GM23248 (cell line): ENCODE measurements at places on chromosomes 7 and 10. TPM values are rescaled to one million over a fixed set of nuclear protein-coding genes. Genes with fewer than 3 reads are reported as not detected.

LEP gene
- 0.22 TPM in 1 of 2 replicates, not detected in the other for total RNA-seq

CCDC3 gene
- not detected in 2 replicates for total RNA-seq

JAKMIP3 gene
- total RNA-seq, result not detected in 2 replicates

OPN4 gene
- not detected in 2 replicates for total RNA-seq

CD36 gene
- 1.3 TPM in 1 of 2 replicates, not detected in the other for total RNA-seq

OGDHL gene
- 0.51 TPM in 1 of 2 replicates, not detected in the other for total RNA-seq

UPK3BL2 gene
- 1.6 TPM in 1 of 2 replicates, not detected in the other for total RNA-seq

MTPN gene
- 145 and 159 TPM in 2 replicates for total RNA-seq

DNA sequence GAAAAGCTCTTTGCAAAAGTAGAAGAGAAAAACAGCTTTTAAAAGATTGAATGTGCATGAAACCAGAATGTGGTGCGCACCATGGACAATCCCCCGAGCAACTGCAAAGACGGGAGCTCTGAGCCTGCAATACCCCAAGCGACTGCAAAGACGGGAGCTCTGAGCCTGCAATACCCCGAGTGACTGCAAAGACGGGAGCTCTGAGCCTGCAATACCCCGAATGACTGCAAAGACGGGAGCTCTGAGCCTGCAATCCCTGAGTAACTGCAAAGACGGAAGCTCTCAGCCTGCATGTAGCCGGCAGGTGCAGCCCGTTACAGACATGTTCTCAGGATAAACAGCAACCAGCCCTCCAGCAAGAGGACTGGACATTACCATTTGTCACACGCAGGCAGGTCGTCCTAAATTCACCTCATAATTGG is 6.2 kb downstream of the ZNF775 start:
- no peaks in the 10 kb centered on the region for H3K27me3 ChIP-seq
- H3K4me1 ChIP-seq, result no peaks in the 10 kb centered on the region
- no peak overlapping the region for H3K4me3 ChIP-seq
- no peak for DNase-seq
- no peak overlapping the region for H3K27ac ChIP-seq

- peaks cover 15% of the 10 kb centered on the region for H3K4me1 ChIP-seq
- H3K27me3 ChIP-seq, result no peaks in the 10 kb centered on the region
- DNase-seq, result peak; percentile 89
- H3K27ac ChIP-seq, result peak overlapping the region; percentile 83
- H3K36me3 ChIP-seq, result no peaks in the 10 kb centered on the region
Observed at GRCh38 chr10:106424054-106424453, 740.5 kb downstream of the SORCS1 start.

DNA sequence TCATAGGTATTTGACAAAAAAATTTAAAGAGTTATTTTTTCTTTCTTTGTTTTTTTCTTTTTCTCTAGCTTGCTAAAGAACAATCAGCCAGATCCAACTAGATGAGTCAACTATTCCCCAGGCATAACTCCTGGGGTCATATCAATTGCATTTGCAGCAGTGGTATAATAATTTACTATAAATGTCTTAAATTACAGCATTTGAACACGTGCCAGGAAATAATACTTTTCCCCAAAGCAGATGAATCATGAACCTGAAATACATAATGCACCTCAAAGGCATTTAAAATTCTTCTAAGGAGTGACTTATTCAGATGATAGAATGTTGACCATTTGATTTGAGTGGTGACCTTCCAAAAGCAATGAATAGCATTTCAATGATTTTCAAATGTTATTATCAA is 190.1 kb downstream of the LRRTM3 start:
- no peak overlapping the region for H3K27ac ChIP-seq
- no peaks in the 10 kb centered on the region for H3K36me3 ChIP-seq
- no peak for DNase-seq
- no peaks in the 10 kb centered on the region for H3K4me1 ChIP-seq
- no peak overlapping the region for H3K4me3 ChIP-seq

GRCh38 chr10:86206240-86206579 is 160.4 kb downstream of the GRID1 start:
- no peaks in the 10 kb centered on the region for H3K36me3 ChIP-seq
- DNase-seq, result no peak
- no peaks in the 10 kb centered on the region for H3K27me3 ChIP-seq
- H3K4me1 ChIP-seq, result no peaks in the 10 kb centered on the region
- H3K4me3 ChIP-seq, result no peak overlapping the region
- no peak overlapping the region for H3K27ac ChIP-seq

GRCh38 chr10:7886056-7886455 is 67.8 kb downstream of the TAF3 start:
- no peaks in the 10 kb centered on the region for H3K27me3 ChIP-seq
- no peak overlapping the region for H3K27ac ChIP-seq
- no peaks in the 10 kb centered on the region for H3K36me3 ChIP-seq
- H3K4me3 ChIP-seq, result no peak overlapping the region
- no peak for DNase-seq
- 0 out of 2 replicates have a peak, but pooled peaks cover 4% of the 10 kb centered on the region for H3K4me1 ChIP-seq

- no peaks in the 10 kb centered on the region for H3K36me3 ChIP-seq
- peaks cover 76% of the 10 kb centered on the region for H3K27me3 ChIP-seq
- no peak overlapping the region for H3K27ac ChIP-seq
Observed at GRCh38 chr7:128135515-128136214, 104.4 kb upstream of the LRRC4 start.

DNA sequence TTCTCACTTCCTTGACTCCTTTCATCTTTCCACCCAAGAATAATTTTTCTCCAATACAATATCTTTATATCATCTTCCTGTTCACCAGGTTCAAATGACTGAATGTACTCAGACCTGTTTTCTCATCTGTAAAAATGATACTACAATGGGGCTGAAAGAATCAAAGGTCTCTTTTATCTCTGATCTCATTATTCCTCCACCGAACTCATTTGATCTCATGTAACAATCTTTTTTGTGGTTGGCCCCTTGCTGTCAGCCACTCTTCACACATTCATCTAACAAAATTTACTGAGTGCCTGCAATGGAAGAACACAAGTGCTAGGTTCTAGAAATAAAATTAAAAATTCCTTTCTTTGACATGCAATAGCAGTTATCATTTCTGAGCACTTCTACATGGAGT is 65.0 kb downstream of the GRM8 start:
- DNase-seq, result no peak
- H3K27me3 ChIP-seq, result no peaks in the 10 kb centered on the region
- H3K36me3 ChIP-seq, result no peaks in the 10 kb centered on the region
- no peak overlapping the region for H3K27ac ChIP-seq
- no peak overlapping the region for H3K4me3 ChIP-seq

DNA sequence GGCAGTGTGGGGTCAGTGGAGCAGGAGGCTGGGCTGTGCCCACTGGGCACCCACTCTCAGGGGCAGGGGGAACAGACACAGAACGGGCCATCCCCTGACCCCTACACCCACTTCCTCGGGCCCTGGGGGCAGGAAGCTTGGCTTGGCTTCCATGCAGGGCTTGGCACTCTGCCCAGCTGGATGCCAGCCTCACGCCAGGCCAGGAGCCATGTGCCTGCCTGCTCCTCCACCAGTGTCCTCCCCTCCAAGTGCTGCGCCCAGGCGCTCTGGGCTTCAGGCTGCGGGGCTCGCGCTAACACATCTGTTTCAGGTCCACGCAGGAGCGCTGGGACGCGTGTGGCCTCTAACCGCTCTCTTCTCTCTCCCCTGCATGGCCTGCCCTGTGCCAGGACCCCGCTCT is 12.7 kb downstream of the LDB3 start:
- no peak for DNase-seq
- no peaks in the 10 kb centered on the region for H3K36me3 ChIP-seq
- no peak overlapping the region for H3K4me3 ChIP-seq
- no peak overlapping the region for H3K27ac ChIP-seq

DNA sequence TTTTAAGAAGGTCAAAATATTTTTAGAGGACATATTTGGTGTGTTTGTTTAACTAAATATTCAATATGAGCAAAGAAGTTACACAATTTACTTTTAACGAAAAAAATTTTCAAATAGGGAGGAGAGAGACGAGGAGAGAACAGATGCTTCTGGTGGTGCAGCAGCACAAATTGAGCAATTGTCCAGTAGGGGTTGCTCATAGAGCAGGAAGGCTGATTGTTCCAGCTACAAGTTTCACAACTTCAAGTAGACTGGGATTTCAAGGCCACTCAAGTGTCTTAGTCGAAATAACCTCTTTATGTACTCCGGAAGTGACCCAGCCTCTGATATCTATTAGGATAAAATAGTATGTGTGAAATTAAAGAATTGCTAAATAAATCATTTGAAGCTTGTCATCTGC is 197.9 kb downstream of the HDAC9 start:
- peaks cover 7% of the 10 kb centered on the region for H3K4me1 ChIP-seq
- no peaks in the 10 kb centered on the region for H3K27me3 ChIP-seq
- no peaks in the 10 kb centered on the region for H3K36me3 ChIP-seq
- no peak overlapping the region for H3K27ac ChIP-seq
- DNase-seq, result peak; percentile 92
- no peak overlapping the region for H3K4me3 ChIP-seq

GRCh38 chr7:142799437-142799835 is 28.7 kb downstream of the PRSS2 start:
- H3K27me3 ChIP-seq, result peaks cover 77% of the 10 kb centered on the region
- no peak for DNase-seq
- H3K4me1 ChIP-seq, result peaks cover 4% of the 10 kb centered on the region; the same call in 1 of the 2 replicates
- no peak overlapping the region for H3K27ac ChIP-seq
- H3K36me3 ChIP-seq, result no peaks in the 10 kb centered on the region
